ENCODE measurements at places on chromosomes 7 and 10.

DNA sequence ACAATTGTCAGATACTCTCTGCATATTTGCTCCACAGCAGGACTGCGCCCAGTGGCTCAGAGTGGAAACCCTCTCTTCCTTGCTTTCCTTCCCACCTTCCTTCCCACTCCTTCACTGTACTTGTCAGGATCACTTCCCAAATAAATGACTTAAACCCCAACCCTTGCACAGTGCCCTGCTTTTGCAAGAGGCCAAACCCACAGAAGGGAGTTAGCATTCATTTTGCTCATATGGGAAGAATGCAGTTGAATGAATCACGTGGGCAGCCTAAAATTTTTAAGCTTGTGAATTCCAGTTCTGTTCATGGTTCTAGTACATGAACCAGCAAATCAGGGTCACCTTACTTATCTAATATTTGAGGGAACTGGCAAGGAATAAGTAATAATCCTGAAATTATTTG, 47.7 kb upstream of the SFMBT2 start:
- no peak for DNase-seq

DNA sequence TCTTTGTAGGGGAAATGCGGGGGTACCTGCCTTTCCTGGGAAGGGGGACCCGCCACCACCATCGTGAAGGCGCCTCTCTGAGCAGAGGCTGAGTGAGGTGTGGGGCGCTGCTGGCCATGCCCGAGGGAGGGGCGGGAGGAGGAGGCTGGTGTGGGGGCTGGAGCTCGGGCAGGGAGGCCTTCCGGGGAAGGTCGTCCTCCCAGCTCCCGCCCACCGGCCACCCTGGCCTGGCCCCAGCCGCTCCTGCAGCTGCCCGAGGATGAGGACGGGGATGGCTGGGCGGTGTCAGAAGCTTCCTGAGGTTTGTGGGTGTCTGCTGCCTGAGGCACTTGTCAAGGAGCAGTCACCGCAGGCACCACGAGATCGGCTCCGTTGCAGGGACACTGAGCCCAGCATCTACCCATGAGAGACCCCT, 11.4 kb downstream of the PWWP2B start:
- DNase-seq, result no peak

DNA sequence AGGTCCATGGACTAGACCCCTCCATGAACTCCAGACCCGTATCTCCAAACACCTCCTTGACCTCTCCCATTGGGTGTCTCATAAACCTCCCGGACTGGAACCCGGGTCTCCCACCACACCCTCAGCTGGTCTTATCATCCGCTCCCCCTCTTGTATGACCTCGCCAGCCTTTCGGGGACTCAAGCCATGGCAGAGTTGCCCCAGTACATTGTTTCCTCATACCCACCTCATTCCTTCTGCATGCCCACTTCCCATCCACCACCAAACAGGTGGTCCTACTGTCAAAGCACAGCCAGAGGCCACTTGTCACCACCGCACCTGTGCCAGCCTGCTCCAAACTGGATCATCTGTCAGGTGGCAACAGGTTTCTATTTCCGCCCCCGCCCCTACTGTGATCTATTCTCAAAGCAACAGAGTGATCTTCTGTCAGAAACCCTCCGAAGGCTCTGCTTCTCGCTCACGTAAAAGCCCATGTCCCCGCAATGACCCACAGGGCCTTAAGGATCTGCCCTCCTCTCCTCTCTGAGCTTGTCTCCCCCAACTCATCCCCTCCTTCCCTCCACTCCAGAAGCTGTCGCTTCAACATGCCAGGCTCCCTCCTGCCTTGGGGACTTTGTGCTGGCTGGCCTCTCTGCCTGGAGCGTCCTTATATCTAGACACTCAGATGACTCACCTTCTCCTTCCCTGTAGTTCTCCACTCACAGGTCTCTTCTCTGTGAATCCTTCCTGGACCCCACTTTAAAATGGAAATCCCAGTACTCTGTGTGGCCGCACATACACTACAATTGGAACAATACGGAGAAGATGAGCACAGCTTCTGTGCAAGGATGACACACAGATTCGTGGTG, 22.8 kb upstream of the PRKAG2 start:
- DNase-seq, result no peak

DNA sequence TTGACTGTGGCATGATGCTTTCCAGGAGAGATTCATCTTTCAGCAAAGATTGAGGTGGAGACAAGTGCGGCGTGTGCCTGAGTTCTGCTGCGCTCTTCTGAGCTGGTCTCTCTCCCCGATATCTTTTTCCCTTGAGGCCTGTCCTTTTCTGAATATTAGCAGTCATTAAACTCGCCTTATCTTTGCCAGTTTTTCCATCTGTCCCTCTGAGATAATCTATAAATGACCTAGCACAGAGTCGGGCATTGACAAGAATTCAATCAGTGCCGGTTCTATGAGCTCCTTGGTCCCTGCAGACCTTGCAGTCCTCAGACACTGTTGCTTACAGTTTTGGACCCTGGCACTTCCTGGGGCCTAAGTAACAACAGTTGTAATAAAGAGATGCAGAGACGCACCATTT, 89.7 kb upstream of the IKZF1 start:
- DNase-seq, result no peak

DNA sequence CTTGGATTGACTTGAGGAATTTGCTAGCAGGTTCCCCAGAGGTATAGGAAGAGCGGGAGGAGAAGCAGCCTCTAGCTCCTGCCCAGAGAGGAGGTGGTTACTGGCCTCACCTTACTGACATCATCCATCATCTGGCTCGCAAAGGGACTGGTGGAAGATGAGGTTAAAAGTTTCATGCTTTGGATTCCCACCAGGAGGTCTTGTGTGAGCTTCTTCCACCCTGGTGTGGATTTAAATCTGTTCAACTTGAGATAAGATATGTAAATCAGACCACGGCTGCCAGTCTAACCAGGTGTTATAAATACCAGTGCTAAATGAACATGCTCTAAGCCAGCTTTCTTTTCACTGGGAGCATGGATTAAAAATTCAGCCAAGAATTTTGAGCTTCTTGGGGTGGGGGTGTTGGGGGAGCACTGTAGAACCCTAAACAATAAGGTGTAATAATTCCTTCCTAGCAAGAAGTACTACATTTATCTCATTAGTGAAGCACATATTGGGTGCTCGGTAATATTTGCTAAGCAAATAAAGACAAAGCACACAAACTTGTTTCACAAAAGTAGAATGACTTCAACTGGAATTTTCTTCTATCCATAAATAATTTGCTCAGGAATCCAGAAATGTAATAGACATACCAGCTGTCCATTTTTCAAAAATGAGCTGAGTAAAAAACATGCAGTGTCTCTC, 7.8 kb downstream of the PROSER2 start:
- DNase-seq, result no peak

DNA sequence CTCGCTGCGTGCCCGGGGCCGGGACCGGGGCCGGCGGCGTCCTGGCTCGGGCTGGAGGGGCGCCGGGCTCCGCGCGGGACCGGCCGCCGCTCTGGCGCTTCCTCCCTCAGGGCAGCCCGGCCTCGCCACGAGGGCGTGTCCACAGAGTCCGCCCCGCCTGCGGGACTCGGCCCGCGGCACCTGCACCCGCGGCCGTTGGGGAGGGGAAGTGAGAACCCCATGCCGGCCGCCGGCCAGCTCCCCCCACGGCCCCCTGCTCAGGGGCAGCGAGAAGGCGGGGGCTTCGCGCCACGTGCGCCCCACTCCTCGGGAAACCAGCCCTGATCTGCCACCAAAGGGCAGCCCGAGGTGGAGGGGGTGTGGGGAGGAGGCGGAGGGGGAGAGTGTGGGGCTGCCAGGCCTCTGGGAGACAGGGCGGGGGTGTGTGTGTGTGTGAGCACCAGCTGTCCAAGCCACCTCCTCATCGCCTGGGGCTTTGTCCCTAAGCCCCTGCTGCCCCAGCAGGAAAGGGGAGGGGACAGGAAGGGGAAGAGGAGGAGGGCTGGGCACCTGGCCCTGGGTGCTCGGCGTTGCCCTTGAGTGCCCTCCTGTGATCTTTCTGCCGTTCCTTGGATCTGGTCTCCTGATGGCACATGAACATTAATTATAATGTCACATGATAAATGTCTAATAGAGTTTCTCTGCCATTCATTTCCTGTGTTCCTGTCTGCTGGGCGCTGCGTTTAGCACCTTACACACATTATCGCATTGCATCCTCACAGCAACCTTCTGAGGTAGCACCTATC, at the start of gene PIK3AP1:
TSS of gene PIK3AP1 (minus strand) at position 93 of the 785 bp plus-strand sequence. CDS start 120 bp downstream, outside the sequence.
- DNase-seq, result no peak

GRCh38 chr7:151413241-151413640, 3.4 kb upstream of the WDR86 start:
- DNase-seq, result no peak

- no peak for DNase-seq
Observed at GRCh38 chr7:33769930-33770329, 135.4 kb upstream of the BMPER start.

GRCh38 chr10:70293169-70293843, 9.5 kb upstream of the NPFFR1 start:
- no peak for DNase-seq

- no peak for DNase-seq
Observed at GRCh38 chr10:53699684-53700083, 927.1 kb upstream of the MBL2 start.

DNA sequence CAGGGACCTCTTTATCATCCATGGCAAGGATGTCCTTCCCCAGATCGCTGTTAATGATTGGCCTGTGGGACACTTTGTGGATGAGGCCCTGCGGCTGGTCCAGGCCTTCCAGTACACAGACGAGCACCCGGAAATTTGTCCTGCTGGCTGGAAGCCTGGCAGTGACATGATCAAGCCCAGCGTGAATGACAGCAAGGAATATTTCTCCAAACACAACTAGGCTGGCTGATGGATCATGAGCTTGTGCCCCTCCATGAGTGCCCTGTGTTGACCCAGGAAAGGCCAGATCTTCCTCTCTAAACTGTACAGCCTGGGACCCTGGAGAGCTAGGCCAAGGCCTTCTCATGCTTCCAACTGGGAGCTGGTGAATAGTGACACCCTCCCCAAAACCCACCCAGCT, 124.1 kb downstream of the CUL2 start:
- no peak for DNase-seq

DNA sequence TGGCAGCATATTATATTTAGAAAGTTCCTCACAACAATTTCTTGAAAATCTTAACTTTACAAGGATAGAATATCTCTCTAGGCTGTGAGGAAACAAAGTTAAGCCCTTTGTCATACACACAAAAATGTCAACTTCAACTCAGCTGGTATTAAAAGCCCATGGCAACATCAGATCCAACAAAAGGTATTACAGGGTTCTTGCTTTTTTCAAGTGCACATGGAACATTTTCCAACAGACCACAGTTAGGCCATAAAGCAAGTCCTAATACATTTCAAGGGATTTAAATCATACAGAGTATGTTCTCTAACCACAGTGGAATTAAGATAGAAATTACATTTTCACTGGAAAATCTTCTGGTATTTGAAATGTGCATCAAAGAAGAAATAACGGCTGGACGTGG, 71.9 kb upstream of the OIT3 start:
- DNase-seq, result no peak

DNA sequence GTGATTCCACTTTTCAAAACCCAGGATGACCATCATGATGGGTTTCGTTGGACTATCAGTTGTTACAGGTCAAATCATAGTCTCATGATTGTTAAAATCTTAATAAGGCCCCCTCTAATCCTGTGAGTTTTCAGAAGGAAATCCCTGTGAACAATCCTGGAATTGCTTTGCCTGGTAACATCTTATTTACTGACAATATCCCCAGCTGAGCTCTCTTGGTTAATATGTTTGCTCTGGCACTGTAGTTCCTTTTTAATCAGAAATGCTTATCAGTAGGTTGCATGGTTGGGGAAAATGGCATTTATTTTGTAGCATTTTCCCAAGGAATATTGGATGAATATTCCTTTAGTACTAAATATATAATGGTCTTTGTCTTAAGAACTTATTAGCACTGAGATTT, 163.9 kb downstream of the TCF7L2 start:
- DNase-seq, result no peak

- DNase-seq, result no peak
Observed at GRCh38 chr10:6301488-6302075, 98.8 kb downstream of the PFKFB3 start.

- DNase-seq, result no peak
Observed at GRCh38 chr7:16791905-16792698, 12.7 kb downstream of the AGR2 start.

- DNase-seq, result no peak
Observed at GRCh38 chr10:127278001-127278400, 81.6 kb upstream of the INSYN2A start.

DNA sequence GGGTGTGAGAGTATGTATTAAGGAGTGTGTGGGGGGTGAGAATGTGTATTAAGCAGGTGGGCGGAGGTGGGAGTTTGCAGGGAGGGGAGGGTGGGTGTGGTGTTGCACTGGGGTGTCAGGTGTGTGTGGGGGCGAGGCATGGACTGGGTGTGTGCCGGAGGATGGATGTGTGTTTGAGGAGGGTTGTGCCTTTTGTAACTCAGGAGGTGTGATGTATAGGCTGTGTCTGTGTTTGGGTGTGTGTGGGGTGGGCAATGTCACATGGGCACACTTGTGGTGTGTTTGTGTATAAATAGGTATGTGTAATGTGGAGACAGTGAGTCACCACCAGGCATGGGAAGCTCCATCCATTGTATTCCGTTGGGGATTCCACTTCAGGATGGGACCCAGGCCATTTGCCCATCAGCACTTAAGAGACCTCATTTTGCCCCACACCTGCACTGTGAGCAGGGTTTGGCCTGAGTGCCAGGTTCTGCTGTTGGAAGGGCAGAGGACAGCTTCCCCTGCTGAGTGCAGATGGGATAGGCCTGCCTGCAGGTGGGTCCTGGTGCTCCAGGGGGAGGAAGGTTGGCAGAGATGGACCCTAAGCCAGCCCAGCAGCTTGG, 5.8 kb downstream of the UNC5B start:
- DNase-seq, result no peak

DNA sequence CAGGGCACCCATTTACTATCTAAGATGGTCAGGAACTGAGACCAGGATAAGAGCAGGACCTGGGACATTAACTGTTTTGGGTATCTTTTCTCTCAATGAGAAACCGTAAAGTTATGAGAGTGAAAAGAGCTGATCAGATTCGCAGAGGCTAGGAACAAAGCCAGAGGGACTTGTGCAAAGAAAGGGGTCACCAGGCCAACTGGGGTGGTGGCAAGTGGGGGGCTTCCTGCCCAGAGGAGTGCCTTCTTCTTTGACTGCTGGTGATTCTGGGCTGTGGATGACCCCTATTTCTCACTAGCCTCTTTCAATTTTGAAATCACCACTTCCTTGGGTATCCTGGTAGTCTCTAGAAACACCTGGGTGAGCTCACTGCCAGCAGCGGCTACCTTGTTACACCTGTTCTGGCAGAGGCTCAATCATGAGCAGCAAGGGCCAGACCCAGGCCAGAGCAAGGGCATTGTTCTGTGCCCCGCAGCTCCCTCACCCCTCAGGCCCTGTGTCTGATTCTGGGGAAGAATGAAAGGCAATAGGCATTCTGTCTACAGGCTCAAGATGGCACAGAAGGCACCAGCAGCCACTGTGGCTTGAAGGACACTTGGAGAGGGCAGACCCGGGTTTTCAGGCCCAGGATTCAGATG, 999 bp downstream of the SFTPD start:
- DNase-seq, result no peak

DNA sequence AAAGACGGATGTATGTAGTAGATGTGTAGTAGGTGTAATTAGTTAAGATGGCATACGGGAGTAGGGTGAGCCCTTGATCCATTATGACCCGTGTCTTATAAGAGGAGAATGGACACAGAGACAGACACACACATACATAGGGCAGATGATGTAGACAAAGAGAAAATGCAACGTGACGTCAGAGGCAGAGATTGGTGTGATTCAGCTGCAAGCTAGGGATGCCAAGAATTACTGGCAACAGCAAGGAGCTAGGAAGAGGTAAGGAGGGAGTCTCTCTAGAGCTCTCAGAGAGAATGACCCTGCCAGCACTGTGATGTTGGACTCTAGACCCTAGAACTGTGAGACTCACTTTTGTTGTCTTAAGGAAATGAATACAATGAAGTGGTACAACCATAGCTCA, 247.0 kb upstream of the HABP2 start:
- DNase-seq, result no peak
